ENCODE measurements at places on chromosomes 4 and X.

DNA sequence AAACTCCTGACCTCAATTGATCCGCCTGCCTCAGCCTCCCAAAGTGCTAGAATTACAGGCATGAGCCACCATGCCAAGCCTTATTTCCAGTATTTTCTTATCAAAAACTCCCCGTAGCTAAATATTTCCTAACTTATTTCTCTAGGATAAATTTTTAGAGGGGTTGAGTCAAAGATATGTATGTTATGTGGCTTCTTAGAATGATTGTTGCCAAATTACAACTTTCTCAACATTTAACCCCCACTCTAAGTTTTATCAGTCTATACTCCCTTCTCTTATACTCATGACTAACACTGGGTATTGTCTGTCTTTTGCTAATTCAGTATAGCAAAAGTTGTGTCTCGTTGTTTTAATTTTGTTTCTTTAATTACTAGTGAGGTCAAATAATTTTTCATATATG, 187.7 kb upstream of the LNX1 start:
- no peak for DNase-seq

DNA sequence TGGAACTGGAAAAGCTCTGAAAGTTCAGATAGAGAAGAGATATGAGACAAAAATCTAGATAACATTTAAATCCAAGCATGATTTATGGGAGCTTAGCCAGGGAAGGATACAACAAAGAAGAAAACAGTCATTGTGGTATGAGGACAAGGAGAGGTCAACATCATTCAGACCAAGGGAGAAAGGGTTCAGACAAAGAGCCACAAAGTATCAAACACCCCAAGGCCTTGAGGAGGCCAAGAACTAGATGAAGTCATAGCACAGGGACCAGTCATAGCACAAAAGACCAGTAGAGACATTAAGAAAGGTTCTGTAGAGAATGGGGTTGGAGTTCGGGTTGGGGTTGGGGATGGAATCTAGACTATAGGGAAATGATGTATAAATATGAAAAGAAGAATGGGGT, 77.4 kb upstream of the NAP1L5 start:
- DNase-seq: no peak

DNA sequence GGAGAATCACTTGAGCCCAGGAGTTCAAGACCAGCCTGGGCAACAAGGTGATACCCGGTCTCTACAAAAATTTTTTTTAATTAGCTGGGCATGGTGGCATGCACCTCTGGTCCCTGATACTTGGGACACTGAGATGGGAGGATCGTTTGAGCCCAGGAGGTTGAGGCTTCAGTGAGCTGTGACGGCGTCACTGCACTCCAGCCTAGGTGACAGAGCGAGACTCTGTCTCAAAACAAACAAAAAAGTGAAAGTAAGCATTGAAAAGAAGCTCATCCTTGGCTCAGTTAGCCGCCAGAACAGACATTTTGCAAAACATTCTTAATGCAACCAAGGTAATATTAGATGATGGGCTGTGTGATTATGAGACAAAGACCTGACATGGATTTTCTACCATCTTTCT, 223.3 kb upstream of the VCX3A start:
- DNase-seq: no peak

GRCh38 chrX:78945186-78945912, at the start of gene P2RY10:
Gene P2RY10, plus strand, starts transcription at chrX:78945391. Its CDS starts 15,130 bp downstream, at chrX:78960521.
- no peak for DNase-seq

- DNase-seq: no peak
Observed at GRCh38 chrX:150058728-150059127, 120.4 kb upstream of the EOLA2 start.
